GM12878 (cell line): ENCODE measurements at places on chromosomes 3 and 15. TPM values are rescaled to one million over a fixed set of nuclear protein-coding genes. Genes with fewer than 3 reads are reported as not detected.

DNA sequence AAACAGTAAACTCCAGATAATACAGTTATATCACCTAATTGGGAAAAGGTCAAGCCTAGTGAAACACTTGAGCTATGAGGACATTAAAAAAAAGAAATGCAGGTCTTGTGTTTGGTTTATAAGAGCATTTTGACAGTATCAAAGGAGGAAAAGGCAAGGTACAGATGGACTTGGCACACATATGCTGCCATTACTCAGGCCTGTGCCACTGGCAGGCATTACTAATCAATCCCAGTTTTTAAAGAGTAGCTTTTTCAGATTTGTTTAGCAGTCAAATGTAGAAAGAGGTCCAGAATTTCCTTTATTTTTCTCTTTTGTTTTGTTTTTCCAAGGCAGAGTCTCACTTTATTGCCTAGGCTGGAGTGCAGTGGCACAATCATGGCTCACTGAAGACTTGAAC, 38.9 kb downstream of the MDFIC2 start:
- DNase-seq: no peak

DNA sequence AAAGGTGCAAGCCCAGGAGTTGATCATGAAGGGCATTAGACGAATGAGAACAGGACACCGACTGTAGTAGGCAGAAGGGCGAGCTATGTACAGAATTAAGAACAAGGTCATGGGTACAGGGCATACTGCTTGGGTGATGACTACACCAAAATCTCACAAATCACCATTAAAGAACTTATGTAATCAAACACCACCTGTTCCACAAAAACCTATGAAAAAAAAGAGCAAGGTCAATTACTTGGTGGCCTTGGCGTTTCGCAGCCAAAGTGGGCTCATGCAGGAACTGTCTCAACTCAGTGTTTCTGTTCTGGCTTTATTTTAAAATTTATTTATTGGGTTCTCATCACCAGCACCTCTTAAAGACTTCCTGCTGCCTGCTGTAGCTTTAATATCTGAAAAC, 2.1 kb downstream of the KAT2B start:
- no peak for DNase-seq

DNA sequence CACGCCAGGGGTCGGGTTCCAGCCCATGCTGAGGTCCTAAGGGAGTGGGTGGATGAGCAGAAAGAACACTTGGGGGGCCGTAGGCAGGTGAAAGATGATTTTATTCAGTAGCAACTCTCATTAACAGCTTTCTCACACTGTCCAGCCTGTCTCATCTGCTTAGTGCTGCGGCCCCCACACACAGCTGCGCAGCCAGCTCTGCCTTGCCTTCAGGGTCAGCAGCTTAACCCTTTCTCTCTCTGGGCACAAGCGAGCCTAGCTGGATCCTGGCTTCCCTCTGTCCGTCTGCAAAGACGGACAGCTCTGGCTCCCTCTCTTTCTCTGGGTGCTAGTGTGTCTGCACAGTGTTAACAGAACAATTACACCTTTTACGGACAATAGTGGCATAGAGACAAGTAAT, 21.3 kb downstream of the NPAP1 start:
- DNase-seq: no peak

DNA sequence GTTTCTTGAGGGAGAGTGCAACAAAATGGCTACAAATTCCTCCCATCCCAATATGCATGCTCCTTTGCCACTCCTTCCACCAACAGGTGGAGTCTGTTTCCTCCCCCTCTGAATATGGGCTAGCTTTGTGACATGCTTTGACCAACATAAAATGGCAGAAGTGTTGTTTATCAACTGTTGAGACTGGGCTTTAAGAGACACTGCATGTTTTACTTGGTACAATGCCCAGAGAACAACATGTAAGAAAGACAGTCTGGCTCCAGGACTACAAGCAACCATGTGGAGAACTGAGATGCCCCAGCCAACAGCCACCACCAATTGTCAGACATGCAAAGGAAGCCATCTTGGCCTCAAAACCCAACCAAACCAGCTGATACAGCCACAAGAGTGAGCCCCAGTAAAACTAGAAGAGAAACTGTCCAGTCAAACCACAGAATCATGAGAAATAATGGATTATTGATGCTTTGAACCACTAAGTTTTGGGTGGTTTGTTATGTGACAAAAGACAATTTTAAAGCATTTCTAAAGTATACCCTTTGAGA, 40.5 kb downstream of the NUDT16 start:
- no peak for DNase-seq

DNA sequence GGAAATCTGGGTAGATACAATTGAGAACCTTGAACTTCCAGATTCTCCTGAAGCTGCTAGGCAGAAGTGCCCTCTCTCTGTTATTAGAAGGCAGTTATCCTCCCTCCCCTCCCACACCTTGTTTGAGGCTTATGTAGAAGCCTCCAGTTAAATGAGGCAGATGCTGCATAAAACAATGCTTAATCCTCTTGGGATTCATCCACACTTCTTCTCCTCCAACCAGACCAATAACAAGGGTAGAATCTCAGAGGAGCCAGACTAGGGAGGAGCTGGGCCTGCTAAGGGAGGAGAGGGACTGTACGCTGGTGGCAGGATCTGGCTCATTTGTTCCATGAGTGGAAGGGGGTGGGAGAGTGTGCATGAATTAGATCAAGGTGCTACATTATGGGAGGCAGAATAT, 88.3 kb upstream of the PRR23C start:
- no peak for DNase-seq

DNA sequence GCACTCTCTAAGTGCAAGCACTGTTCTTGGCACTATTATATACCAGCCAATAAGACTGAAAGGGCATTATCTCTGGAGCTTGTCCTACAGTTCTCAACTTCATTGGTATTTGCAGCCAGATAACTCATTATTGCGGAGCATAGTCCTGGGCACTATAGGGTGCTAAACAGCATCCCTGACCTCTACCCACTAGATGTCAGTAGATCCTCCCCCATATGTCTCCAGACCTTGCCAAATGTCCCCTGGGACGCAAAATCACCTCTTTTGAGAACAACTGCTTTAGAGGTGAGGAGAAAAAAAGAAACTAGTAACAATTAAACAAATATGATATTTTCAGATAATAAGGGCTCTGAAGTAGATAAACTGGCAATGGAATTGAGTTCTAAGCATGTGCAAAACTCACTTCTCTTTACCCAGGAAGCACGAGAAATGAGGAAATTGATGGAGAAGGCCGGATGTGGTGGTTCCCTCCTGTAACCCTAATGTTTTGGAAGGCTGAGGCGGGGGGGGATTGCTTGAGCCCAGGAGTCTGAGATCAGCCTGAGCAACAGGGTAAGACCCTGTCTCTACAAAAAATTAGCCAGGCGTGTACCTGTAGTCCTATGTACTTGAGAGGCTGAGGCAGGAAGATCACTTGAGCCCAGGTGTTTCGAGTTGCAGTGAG, 61.4 kb downstream of the FRMD4B start:
- no peak for DNase-seq

DNA sequence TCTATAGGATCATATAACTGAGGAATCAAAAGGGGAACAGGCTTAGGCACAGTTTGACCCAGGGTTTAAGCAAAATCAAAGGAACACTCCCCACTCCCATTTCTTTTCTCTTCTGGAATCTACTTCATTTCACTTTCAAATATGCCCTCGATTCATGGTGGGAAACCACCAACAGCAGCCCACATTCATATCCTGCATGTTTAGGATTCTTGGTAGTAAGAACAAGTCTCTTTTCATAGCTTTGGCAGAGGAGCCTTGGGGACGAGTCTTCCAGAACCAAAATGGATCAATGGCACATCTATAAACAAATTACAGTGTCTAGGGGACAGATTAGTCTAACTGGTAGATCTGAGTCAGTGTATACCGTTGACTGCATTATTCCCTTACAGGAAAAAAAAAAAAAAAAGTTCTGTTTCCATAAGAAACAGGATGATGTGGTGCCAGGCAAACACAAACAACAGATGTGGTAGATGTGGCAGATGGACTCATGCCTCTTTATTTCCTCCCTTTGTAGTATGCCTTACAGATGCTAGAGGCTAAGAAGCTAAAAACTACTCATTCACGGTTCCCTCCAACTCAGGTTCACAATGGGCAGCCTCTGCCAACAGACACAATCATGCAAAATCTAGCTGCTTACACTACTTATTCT, 578.3 kb upstream of the ADAMTS9 start:
- no peak for DNase-seq

DNA sequence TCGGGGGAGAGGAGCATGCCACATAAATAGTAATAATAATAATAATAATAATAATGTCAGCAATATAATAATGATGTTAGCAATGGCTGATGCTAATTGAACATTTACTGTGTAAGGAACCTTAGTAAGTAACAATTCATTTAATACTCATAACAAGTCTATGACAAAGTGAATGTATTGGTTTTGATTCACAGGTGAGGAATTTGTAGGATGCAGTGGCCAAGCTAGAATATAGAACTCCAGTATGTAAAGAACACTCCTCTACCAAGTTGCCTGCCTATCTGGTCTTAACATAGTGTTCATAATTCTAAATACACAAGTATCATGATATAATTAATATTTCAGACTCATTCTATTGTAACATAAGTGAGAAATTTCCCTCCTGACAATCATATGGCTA, 1016.5 kb downstream of the ROBO1 start:
- DNase-seq: no peak

GRCh38 chr3:40397912-40398311, 10.9 kb downstream of the ENTPD3 start:
- no peak for DNase-seq

- DNase-seq: no peak
Measured at GRCh38 chr15:56102441-56102840, 109.0 kb upstream of the NEDD4 start.

GRCh38 chr3:181317508-181317907, 328.0 kb upstream of the DNAJC19 start:
- DNase-seq: no peak

DNA sequence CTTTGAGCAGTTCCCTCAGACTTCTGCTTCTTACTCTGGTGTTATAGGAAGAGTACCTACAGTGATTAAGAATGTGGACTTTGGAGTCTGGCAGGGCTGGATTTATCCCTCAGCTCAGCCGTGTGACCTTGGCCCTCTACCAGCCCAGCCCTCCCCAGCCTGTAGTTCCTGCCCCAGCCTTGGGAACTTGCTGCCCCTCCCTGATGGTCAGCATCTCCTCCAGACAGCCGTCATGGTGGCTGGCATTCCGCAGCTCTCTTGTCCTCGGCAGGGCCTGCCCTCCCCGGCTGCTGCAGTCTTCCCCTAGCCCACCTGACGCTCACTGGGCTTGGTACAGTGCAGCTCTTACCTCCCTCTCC, 21.9 kb upstream of the CPNE9 start:
- DNase-seq: no peak

DNA sequence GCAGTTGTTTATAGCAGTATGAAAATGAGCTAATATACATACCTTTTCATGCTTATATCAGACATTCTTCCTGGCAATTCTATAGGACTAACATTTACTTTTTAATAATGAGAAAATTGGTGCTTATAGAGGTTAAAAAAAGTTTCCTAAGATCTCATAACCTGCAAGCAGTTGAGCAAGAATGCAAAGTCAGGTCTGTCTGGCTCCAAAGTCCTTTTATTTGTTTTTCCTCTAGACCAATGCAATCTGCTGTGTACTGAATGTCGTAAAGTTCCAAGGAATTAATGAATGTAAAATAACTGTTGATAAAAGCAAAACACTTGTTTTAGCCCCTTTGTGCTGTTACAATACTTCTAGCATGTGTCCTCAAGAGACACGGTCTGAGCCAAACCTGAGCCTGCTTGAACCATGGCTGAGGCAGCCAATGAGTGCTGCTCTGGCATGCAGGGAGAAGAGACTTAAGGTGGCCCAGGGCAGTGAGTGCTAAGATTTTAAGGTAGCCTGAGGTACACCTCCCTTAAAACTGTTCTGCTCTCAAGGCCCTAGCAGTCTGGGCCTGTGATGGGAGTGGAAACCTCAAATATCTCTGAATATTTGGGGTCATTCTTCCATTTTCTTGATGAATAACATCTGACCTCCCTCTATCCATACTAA, 555.1 kb upstream of the NAALADL2 start:
- DNase-seq: no peak

DNA sequence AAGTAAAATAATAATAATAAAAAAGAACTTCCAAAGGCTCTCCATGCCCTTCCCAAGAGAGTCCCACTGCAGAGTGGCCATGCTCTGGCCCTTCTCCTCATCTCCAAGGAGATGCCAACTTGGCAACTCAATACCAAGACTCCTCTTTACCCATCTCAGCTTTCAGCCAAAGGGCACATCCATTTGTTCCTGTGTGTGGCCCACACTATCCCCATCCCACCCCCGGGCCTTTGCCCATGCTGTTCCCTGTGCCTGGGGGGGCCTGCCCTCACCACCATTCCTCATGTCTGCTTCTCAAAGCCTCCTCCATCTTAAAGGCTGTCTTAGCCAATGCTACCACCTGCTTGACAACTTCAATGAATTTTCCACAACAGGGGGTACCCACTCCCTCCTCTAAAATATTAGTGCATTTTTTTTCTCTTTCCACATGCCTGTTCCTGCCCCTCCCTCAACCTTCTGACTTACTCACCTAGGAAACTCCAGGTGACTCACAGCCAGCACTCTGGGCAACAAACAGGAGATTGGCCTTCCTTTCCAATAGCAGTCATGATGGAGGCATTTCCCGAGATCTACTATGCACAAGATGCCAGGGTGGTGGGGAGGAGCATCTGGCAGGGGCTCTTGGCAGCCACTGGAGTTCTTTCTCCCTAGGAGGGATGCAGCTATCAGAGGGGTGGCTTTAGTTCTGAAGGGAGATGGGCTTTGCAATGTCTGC, 109.4 kb upstream of the SMAD3 start:
- no peak for DNase-seq

DNA sequence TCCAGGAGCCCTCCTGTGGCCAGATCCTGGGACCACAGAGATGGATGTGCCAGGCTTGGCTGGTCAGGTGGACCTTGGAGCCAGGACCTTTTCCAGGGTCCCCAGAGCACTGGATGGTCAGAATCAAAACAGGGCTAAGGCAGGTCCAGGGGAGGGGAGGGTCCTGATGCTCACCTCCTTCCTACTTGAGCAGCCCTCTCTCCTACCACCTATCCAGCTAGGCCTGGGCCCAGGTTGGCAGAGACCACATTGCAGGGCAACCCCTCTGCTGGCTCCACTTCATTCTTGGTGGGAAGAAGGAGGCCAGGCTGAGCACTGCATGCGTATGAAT, 28.5 kb upstream of the SFMBT1 start:
- no peak for DNase-seq

DNA sequence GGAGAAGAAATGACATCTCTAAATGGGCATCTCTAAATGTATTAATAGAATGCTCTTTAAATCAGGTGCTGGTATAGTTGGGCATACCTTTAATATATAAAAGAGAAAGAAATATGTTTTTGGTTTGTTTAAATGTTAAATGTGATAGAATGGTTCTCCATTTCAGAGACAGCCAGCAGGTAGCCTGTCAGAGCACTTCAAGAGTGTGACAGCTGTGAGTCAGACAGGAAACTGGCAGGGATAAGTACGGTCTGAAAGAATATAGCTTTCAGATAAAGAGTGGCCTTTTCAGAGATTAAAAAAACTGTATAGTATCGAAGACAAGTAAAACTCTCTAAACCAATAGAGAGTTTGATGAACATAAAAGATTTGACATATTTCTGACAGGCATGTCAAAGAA, 654.1 kb downstream of the IGSF11 start:
- no peak for DNase-seq

ANKRD28 gene
- polyA plus RNA-seq: 11.1 and 11.2 TPM in 2 replicates

TNFSF10 gene
- 2.1 TPM in 2 replicates for polyA plus RNA-seq

CLDN18 gene
- 0.06 and 0.28 TPM in 2 replicates for polyA plus RNA-seq

SCN11A gene
- polyA plus RNA-seq: 0.03 and 0.06 TPM in 2 replicates

FBXO40 gene
- polyA plus RNA-seq: 0.04 and 0.05 TPM in 2 replicates

HIGD2B gene
- polyA plus RNA-seq: not detected in 2 replicates

CPNE4 gene
- polyA plus RNA-seq: 0.28 and 0.38 TPM in 2 replicates
